ENCODE measurements at places on chromosomes 1 and 21.
A peak's percentile ranks its signal among the peaks of the same experiment; 100 is the strongest.

GRCh38 chr1:77514921-77515776, 167.3 kb downstream of the ZZZ3 start:
- DNase-seq = no peak

- DNase-seq = peak; percentile 21
Observed at GRCh38 chr1:42420911-42421585, 34.8 kb downstream of the ZMYND12 start.

- DNase-seq = no peak
Observed at GRCh38 chr1:61255358-61255703, 173.0 kb downstream of the NFIA start.

DNA sequence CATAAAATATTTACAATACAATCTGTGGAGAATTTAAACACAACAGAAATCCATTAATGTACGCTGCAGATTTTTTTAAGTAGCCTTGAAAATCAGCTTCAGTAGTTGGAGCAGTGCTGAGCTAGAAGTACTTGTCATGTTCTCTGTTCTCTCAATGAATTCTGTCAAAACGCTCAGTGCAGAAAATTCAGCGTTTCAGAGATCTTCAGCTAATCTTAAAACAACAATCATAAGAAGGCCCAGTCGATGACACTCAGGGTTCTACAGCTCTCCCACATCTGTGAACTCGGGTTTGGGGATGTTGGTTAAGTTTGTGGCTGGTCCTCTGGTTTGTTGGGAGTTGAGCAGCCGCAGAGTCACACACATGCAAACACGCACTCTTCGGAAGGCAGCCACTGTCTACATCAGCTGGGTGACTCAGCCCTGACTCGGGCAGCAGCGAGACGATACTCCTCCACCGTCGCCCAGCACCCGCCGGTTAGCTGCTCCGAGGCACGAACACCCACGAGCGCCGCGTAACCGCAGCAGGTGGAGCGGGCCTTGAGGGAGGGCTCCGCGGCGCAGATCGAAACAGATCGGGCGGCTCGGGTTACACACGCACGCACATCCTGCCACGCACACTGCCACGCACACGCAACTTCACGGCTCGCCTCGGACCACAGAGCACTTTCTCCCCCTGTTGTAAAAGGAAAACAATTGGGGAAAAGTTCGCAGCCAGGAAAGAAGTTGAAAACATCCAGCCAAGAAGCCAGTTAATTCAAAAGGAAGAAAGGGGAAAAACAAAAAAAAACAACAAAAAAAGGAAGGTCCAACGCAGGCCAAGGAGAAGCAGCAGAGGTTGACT, 161.2 kb downstream of the RUNX1 start:
- peak; percentile 93 for DNase-seq

- DNase-seq = no peak
Observed at GRCh38 chr1:6456800-6457466, 9.0 kb downstream of the TNFRSF25 start.

GRCh38 chr1:168491527-168492164, 52.2 kb downstream of the XCL2 start:
- no peak for DNase-seq

GRCh38 chr21:44614161-44614631, 2.3 kb downstream of the KRTAP10-8 start:
- no peak for DNase-seq

DNA sequence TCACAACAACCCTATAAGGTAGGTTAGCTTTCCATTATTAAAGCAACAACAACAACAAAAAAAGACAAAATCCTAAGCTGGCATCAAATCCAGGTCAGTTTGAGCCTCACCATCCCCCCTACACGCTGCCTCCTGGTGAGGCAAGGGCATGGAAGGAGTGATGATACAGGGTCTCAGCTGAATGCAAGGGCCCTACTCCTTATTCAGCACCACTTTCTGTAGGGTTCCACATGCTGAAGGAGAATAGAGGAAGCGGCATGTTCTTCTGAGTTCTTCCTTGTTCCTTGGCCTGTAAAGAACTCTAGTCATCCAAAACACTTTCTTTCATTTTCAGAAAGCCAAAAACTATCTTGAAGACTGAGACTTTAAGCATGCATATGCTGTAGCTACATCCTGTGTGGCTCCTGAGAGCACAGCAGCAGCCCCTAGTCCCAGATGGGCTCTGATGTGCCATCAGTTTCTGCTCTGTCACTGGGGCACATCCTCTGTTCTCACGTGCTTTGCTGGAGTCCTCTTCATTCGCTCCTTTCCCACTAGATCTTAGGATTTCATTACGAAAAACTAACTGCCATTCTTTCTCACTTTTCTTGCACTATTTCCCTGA, 6.2 kb downstream of the ILDR2 start:
- no peak for DNase-seq

- DNase-seq = no peak
Observed at GRCh38 chr1:160460683-160461287, 60.4 kb downstream of the VANGL2 start.

- peak; percentile 71 for DNase-seq
Observed at GRCh38 chr1:36387141-36387949, 1.6 kb upstream of the STK40 start.

DNA sequence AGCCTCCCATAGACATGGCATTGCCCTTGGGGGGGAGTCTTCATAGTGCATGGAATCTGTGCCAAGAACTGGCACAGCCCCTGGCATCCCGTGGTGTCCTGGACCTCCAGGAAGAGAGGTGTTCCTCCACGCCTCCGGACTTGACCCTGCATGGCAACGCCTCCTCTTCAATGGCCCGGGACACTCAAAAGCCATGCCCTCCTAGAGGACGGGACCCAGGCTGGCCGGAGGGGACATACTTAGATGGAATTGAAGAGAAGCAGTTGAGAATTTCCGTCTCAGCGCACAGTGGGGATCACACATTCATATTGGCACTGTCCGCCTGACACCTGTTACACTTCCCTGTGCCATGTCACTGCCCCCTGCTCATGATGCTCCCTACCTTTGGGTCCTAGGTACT, 38.4 kb upstream of the TENT5C start:
- no peak for DNase-seq

DNA sequence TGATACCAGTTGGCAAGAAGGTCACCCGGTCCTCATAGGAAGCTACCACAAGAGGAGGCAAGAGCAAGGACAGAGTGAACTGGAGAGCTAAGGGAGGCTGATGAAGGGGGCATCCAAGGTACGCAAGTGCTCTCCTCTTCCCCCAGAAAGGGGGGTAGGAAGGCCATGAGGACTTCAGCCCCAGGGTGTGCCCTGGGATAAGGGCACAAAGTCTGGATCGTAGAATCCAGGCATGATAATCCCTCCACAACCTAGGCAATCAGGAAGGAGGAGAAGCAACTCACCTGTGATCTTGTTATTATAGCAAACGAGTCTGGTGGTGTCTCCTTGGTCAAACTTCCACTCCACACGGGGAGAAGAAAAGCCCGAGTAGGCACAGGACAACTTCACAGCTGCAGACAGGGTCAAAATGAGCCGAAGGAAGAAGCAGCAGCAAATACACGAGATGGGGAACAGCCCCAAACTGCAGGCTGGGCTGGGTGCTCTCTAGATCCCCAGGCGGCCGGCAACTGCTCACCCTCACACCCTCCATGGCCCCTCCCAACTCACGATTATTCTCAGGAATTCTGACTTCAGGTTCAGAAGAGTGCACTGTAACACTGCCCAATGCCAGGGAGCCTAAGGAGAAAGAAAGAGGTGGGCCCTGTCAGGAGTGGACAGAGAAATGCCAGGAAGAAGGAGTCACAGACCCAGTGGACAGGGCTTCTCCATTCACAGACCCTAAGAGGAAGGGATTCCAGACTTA, 20.0 kb downstream of the F11R start:
- no peak for DNase-seq

DNA sequence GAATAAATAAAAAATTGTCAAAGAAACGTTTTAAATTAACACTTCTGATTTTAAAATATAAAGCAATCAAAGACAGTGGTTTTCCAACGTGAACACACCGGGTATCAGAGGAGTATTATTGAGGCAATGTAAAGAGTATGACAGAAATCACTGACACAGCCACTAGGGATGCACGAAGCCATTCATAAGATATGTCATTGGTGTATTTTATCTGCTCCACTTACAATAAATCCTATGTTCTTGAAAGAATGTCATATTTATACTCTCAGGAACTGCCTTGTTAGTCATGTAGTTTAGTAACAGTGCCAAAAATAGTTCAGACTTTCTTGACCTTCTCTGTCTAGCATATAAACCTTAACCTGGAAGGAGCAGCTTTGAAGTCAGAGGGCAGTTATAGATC, 835.0 kb upstream of the NCAM2 start:
- DNase-seq = no peak

DNA sequence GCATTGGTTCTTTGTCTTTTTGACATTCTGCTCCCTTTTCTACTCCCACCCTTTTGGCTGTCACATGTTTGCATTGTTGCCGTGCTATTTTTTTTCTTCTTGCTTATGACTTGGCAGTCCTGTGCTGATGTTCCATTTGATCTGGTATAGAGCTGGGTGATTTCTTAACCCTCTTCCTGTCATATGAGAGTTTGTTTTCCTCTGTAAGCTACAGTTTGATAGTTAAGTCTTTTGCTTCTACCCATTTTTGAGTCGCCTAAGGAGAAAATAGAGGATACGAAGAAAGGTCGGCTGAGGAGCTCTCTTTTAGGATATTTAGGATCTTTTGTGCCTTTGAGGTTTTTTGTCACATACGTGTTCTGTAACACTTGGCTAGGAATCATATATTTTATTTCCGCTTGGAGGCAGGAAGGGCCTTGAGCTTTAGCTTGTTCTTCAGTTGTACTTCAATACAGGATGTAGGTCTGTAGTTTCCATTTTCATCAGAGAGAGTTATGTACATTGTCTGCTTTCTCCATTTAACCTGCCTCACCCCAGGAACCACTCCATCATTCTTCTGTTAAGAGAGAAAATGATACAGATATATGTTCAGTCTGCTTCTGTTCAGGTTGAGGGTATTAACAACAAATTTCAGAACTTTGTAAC, 150.7 kb downstream of the BACH1 start:
- no peak for DNase-seq

DNA sequence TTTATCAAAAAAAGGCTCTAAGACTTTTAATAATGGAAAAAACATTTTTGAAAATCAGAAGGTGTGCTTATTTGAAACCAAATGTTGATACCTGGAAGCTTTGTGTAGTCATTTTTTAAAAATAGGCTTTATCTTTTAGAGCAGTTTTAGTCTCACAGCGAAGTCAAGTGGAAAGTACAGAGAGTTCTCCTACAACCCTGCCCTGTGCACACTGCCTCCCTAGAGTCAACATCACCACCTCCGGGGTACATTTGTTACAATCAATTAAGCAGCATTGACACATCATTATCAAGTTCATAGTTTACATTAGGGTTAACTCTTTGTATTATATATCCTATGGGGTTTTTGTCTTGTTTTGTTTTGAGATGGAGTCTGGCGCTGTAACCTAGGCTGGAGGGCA, 10.7 kb upstream of the ERO1B start:
- no peak for DNase-seq

- peak; percentile 39 for DNase-seq
Observed at GRCh38 chr1:151408891-151409290, 9.5 kb downstream of the PSMB4 start.

DNA sequence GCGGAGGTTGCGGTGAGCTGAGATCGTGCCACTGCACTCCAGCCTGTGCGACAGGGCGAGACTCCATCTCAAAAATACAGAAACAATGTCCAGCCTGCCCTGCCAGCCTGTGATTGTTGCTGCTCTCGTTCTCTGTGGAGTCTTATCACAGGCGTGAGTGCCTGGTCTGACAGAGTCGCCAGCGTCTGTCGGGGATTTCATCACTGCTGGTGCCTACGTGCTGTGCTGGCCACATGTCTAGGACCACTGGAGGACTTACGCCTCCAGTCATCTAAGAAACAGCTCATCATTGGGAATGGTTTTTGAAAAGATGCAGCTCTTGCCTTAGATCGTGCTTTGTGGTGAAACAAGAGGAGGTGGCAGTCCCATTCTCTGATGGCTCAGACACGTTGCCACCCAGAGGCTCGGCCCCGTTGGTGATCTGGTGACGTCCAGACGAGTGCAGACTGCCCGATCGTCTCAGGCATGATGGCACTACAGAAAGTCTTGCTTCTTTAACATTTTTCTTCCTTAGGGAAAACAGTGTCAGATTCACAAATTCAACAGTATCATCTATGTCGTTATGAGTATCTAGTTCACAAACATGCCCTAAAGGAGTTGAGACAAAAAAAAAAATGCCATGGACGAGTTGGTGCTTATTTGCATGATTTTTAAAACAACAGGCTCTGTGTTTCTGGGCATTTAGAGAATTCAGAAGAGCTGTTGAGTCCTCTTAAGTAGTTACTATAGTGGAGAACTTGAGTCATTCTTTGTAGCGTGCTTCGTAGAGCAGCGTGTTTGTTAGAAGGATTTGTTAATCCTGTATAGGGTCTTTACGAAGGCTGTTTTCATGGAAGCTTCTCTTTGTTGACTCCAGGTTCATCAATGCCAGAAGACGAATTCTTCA, 47.5 kb downstream of the CBS start:
- DNase-seq = no peak

DNA sequence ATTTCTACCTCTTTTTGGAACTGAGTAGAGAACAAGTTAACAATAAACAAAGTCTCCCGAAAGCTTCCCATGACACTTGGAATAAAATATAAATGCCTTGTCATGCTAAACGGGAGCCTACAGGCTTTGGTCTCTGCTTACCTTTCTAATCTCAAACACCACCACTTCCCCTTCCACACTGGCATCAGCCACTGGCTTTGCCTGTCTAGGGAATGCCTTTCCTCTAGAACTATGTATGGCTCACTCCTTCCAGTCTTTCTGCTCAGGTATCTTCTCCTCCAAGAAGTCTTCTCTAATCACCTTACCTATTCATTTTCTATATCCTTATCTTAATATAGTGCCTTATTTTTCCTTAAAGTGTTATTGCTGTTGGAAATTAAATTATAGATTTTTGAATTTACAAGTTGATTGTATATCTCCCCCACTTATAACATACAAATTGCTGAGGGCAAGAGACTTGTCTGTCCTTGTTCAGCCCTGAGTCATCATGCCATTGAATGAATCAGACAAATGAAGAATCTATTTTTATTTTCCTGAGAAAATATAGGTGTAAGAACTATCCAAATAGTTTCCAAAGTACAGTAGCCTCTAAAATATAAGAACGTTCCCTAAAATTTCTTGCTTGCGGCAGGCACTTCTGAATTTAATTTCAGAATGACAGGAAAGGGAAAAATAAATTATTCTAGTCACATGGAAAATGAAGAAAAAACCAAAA, 119.2 kb downstream of the TM2D1 start:
- peak; percentile 94 for DNase-seq

- peak; percentile 86 for DNase-seq
Observed at GRCh38 chr1:203199816-203200571, 13.5 kb upstream of the CHI3L1 start.

GRCh38 chr21:37483776-37484175, 117.2 kb downstream of the DYRK1A start:
- DNase-seq = no peak

- DNase-seq = no peak
Observed at GRCh38 chr21:29667651-29668050, 272.1 kb downstream of the GRIK1 start.

- DNase-seq = no peak
Observed at GRCh38 chr1:51669272-51669671, 52.4 kb downstream of the OSBPL9 start.

GRCh38 chr1:181936269-181936668, 125.2 kb downstream of the ZNF648 start:
- DNase-seq = no peak

- DNase-seq = no peak
Observed at GRCh38 chr1:206700445-206701036, 15.8 kb downstream of the MAPKAPK2 start.

Data from bronchial epithelial cell (primary cell).